Suprapubic skin (tissue), 4 donors: ENCODE measurements at places on chromosomes 4 and X. TPM values are rescaled to one million over a fixed set of nuclear protein-coding genes. Genes with fewer than 3 reads are reported as not detected.

- no peak for DNase-seq
- no peak overlapping the region for H3K27ac ChIP-seq
- no peaks in the 10 kb centered on the region for H3K36me3 ChIP-seq
- H3K4me1 ChIP-seq, result peaks cover 7% of the 10 kb centered on the region
These were observed 441.9 kb downstream of the SPRY1 start for GRCh38 chr4:123838474-123838873.

The RHOXF1 gene
- 2.1 TPM for total RNA-seq

The S100G gene
- not detected for total RNA-seq

The FRMD7 gene
- total RNA-seq, result 0.36 TPM

GRCh38 chr4:98996056-98996764 is 689 bp downstream of the METAP1 start:
- H3K4me3 ChIP-seq, result peak overlapping the region; percentile 94
- peak; percentile 67 for DNase-seq
- H3K27ac ChIP-seq, result peak overlapping the region; percentile 92
- H3K27me3 ChIP-seq, result no peaks in the 10 kb centered on the region
- H3K4me1 ChIP-seq, result peaks cover 31% of the 10 kb centered on the region
- H3K36me3 ChIP-seq, result no peaks in the 10 kb centered on the region

The RAB33A gene
- total RNA-seq, result not detected

- H3K36me3 ChIP-seq, result no peaks in the 10 kb centered on the region
- no peaks in the 10 kb centered on the region for H3K4me1 ChIP-seq
- DNase-seq, result no peak
- H3K4me3 ChIP-seq, result no peak overlapping the region
- H3K27ac ChIP-seq, result no peak overlapping the region
These were observed 20.6 kb downstream of the F8 start for GRCh38 chrX:155001873-155002272.

DNA sequence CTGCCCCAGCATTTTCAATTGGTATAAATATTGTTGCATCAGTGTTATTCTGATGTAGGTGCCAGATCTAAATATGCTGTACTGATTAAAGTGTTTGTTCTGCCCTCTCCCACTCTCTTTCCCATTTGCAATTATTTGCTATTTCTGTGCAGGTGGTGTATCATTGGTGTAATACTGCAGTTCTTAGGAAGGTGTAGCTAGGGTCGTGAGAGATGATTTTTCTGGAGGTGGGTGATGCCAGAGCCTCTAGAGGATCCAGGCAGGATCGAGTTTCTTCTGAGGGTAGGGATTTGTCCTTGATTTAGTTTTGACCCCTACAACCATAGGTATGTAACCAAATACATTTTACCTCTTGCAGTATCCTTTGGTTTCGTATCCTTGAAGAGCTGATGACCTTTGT is 1.9 kb downstream of the SMAD1 start:
- H3K36me3 ChIP-seq, result no peaks in the 10 kb centered on the region
- H3K27me3 ChIP-seq, result no peaks in the 10 kb centered on the region
- H3K4me1 ChIP-seq, result peaks cover 52% of the 10 kb centered on the region
- no peak for DNase-seq
- peak overlapping the region; percentile 96 for H3K4me3 ChIP-seq
- H3K27ac ChIP-seq, result no peak overlapping the region

DNA sequence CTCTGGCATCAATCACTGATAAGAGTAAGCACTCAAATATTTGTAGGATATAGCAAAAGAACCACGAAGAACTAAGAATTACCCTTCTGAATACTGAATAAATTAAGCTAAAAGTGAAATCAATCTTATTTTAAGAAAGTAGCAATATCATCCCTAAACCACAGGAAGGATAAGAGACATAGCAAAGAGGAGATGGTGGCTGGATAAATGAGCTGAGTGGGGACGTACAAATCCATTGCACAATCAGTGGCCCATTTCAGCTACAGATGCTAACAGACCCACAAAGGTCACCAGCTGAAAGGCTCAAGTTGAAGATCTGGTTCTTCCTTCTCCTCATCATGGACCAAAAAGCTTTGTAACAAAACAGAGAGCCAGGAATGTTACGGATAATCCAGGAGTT is 77.1 kb downstream of the SLC9A7 start:
- H3K27ac ChIP-seq, result no peak overlapping the region
- DNase-seq, result no peak
- H3K4me1 ChIP-seq, result no peaks in the 10 kb centered on the region
- H3K27me3 ChIP-seq, result no peaks in the 10 kb centered on the region

- no peak for DNase-seq
- peaks cover 19% of the 10 kb centered on the region for H3K4me1 ChIP-seq
- peak overlapping the region; percentile 41 for H3K4me3 ChIP-seq
- no peaks in the 10 kb centered on the region for H3K27me3 ChIP-seq
- H3K27ac ChIP-seq, result no peak overlapping the region
- H3K36me3 ChIP-seq, result no peaks in the 10 kb centered on the region
These were observed 1.1 kb upstream of the FGF16 start for GRCh38 chrX:77446029-77446585.

The REPS2 gene
- 8.4 TPM for total RNA-seq
